Activated CD4-positive, CD25-positive, alpha-beta regulatory T cell (primary cell): ENCODE measurements at places on chromosomes 7 and 10.

DNA sequence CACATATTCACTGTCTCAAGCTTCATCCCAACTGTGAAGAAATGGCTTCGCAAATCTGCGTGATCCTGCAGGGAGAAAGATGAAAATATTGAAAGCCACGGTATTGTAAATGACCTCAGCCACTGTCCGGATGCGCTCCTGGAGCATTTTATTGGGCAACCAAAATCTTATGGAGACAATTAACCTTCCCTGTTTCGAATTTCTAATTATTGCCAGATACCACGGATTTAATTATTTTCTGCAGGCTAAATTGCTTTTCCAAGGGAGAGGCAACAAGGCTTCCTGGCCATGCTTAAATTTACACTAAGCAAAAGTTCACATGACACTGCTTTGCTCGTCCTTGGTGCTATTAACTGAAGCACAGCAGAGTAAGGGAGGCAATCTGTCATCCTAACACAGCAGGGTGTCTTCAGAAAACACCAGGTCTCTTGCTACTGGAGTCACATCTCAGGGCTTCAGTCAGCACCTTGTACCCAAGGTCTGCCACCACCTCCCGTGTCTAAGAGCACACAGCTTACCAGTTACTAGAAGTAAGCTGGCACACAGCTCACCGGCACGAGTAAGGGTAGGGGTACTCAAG lies 162.2 kb downstream of the SFMBT2 start:
- no peak for DNase-seq

GRCh38 chr10:130758529-130758928 lies 553.0 kb downstream of the TCERG1L start:
- no peak for DNase-seq

DNA sequence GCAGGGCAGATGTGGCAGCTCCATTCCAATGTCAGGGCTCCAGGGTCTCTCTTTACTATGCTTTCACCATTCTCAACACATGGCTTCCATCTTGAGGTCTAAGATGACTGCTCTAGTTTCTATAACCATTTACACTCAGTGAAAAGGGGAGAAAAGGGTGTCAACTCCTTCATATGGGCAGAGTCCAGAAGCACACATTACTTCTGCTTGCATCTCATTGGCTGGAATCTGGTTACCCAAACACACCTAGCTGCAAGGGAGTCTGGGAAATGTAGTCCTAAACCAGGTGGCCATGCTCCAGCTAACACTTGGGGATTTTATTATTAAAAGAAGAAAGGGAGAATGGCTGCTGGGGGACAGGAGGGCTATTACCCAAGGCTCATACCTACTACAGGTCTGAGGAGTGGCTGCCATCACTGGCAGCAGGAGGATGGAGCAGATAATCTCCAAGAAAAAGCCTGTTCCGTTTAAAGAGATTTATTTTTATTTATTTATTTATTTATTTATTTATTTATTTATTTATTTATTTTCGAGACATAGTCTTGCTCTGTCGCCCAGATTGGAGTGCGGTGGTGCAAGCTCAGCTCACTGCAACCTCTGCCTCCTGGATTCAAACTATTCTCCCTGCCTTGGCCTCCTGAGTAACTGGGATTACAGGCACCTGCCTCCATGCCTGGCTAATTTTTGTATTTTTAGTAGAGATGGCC lies 29.1 kb upstream of the LBX1 start:
- DNase-seq, result no peak

DNA sequence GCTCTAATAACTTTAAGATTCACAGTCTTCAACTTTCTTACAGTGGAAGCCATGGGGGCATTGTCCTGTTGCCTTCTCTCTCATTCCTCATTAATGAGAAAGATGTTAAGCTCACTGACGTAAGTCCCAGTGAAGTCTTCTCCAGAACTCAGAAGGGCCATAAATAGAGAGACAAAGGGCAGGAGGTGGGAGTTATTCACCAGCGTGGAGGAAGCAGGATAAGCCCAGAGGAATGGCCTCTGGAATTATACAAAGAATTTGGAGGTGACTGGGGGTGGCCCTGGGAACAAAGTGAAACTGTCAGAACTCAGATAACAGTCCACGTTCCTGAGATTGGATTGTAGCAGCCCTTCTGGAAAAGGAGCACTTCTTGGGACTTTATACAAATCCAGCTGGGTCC lies 52.4 kb downstream of the SORBS1 start:
- no peak for DNase-seq

- DNase-seq, result no peak
Observed at GRCh38 chr10:26090762-26091161, 125.8 kb upstream of the GAD2 start.

GRCh38 chr10:4108693-4109092 lies 323.7 kb upstream of the KLF6 start:
- DNase-seq, result no peak

DNA sequence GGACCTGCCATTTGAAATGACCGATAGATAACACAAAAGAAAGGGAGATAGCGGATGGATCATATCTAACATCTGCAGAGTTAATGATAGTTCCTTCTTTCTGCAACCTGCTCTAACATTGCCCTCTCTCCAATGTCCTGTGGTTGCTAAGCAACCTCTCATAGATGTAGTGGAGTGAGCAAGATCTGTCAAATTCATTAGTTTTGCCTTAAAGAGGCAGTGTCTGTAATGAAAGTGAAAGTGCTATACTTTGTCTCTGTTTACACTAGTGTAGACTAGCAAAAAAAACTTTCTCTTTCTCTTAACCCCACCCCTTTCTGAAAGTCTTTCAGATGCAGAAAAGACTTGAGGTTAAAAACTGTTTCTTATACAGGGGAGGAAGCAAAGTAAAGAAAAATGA lies 1196.9 kb downstream of the SORCS3 start:
- no peak for DNase-seq

GRCh38 chr7:128809363-128809762 lies 17.6 kb downstream of the CCDC136 start:
- no peak for DNase-seq

- DNase-seq, result no peak
Observed at GRCh38 chr10:112775892-112776674, 174.0 kb upstream of the TCF7L2 start.

GRCh38 chr10:70557876-70558275 lies 44.7 kb downstream of the PRF1 start:
- DNase-seq, result no peak

DNA sequence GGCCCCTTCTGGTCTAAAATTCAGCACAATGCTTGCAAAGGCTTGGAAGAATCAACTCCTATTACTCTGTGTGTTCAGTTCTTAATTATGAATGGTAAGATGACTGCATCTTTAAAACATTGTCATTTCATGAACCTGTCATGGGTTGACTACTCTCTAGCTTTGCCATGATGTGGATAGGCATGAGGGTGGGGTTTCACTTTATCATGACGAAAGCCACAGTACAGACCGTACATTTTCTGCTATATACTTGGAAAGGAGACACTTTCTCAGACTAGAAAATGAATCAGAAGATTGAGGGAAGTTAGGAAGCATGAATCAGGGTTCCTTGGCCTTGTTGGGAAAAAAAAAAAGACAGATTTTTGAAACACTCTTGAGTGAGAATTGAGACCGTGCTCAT lies 19.7 kb upstream of the MSRB2 start:
- DNase-seq, result no peak

GRCh38 chr7:92404170-92404614 lies 43.1 kb upstream of the GATAD1 start:
- no peak for DNase-seq

DNA sequence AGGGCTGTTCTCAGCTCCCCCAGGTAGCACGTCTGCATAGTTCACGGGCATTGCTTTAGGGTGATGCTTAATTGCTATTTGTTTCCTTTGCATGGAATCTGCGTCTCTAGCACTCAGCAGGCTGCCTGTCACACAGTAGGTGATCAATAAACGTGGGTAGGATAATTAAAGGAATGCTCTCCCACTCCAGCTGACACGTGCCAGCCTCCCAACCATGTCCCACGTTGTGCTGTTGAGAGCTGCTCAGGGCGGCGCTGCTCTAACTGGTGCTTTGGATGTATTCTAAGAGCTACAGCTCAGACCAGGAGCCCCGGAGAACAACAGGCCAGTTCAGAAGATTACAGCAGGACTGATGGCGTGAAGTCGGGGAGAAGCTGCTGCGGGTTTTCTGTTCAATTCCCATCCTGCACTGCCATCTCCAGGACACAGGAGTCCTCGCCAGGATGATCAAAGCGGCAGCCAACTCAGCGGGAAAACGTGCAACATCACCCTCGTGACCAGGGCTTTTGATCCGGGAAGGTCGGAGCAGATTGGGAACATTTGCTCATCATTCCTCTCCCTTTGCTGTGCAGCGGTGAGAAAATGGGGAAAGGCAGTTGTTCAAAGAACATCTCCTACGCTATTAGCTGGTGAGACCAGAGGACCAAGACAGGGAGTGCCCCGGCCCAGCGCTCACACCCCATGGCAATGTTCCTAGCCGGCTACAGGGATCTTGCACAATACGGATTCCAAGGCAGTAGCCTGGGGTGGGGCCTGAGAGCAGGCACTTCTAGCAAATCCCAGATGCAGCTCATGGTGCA lies 50.5 kb upstream of the FOXK1 start:
- DNase-seq, result no peak

DNA sequence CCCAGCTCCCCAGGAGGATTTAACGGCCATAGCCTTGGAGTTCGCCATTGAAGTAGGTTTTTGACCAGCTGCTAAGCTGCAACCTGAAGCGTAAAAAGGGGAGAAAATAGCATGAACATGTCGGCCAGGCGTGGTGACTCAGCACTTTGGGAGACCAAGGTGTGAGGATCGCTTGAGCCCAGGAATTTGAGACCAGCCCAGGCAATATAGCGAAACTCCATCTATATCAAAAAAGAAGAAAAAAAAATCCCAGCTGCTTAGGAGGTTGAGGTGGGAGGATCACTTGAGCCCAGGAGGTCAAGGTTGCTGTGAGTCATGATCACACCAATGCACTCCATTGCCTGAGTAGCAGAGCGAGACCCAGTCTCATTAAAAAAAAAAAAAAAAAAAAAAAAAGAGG lies 32.2 kb upstream of the MCU start:
- no peak for DNase-seq

GRCh38 chr10:71746344-71747037 lies 26.8 kb downstream of the VSIR start:
- no peak for DNase-seq

DNA sequence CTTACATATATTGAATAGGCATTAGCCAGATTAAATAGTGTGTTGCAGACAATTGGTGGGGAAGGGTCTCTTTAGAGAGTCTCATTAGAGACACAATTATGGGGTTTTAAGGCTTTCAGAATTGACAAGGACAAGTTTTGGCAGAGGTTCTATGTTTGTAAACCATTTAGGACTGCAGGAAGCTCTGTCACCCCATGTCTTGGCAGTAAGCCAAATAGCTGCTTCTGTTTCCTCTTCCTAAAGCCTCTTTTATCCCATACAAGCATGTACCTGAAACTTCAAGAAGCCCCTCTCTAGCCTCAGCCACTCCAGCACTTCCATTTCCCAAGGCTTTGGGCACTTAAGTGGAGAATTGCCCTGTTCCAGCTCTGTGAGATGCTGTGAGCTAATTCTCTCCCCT lies 21.8 kb upstream of the LRRC4 start:
- no peak for DNase-seq

GRCh38 chr7:93046641-93047040 lies 71.1 kb downstream of the SAMD9 start:
- no peak for DNase-seq

DNA sequence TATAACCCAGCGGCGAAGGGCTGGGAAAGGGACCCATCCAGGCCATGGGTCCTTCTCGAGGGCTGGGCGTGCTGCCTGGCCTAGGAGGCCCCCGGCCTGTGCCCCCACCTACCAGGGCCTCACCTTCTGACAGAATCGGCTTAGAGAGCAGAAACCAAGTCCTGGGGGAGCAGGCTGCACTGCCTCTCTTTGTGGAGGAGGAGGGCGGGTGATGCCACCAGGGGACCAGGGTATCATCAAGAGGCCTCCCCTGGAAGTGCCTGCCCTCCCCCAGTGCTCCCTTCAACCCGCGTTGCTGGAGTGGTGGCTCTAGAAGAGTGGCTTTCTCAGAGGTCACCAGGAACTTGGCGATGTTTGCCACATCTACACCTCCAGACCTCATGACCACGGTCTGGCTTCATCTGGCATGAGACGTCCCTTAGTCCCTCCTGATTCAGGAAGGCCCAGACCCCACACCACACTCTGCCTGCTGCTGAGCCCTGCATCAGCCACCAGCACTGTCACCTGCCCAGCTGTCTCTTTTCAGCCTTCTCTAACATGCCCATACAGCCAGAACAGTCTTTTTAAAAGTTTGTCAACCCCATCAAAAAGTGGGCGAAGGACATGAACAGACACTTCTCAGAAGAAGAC lies 31.9 kb downstream of the FKBP6 start:
- no peak for DNase-seq

GRCh38 chr10:72796538-72796937 lies 97.0 kb upstream of the OIT3 start:
- DNase-seq, result no peak

DNA sequence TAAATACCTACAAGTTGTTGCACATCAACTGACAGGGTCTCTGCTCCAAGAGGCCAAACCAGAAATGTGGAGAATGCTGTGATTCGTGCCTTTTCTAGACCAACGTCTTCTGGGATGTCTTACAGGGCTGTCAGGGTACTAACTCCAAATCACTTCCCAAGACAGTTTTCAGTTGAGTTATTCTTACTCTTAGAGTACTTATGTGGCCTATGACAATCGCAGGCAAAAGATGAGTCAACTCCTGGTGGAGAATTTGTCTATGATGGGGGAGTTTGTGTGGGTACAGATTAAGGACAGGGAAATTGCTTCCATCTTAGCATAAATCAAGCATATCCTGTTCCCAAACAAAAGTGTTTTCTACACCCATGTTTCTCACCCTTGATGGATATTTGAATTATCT lies 734.8 kb downstream of the TNS3 start:
- no peak for DNase-seq

DNA sequence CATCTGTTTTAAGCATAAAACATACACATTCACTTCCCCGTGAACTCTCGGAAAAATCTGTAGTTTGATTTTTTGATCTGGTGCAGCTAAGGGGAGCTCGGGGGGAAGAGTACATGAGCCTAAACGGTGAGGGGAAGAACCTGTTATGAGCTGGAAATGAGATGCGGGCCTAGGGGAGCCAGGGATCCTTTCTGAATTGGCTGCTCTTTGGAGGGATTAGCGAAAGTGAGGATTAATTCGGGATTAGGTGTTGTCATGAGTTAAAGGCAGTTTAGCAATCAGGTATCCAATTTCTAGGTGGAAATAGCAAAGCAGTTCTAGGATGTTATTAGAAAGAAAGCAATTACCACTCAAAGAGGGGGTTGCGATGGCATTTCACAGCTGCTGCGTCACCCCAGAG lies 51.1 kb upstream of the ADARB2 start:
- no peak for DNase-seq

GRCh38 chr7:101097561-101097960 lies 12.3 kb downstream of the TRIM56 start:
- DNase-seq, result no peak

GRCh38 chr10:123965973-123966895 lies 74.6 kb upstream of the CPXM2 start:
- no peak for DNase-seq

GRCh38 chr7:149558149-149558861 lies 60.7 kb upstream of the ZNF746 start:
- no peak for DNase-seq
